Activated T-helper 1 cell treated with anti-CD3 and anti-CD28 coated beads, Interleukin-12 subunit alpha, Interleukin-12 subunit beta, Interleukin-2, Interleukin-4 antibody, amounts not matched to agents 30 ng/mL and 10 ng/mL and 1 ng/mL, durations not matched to agents 14 hours and 24 hours and 36 hours (primary cell): ENCODE measurements at places on chromosomes 12 and 14. TPM values are rescaled to one million over a fixed set of nuclear protein-coding genes. Genes with fewer than 3 reads are reported as not detected.

DNA sequence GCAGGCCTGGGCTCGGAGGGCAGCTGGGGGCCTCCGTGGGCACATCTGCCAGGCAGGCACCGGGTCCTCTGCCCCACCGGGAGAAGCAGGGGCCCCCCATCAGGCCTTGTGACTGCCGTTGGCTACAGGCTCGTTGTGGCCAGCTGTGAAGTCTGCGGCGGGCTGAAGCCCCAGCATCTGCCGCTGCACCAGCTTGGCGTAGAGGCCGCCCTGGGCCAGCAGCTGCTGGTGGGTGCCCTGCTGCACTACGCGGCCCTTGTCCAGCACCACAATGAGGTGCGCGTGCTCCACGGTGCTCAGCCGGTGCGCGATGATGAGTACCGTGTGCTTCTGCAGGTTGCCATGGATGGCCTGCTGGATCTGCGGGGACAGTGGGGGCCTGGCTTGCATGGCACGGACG lies 33.9 kb upstream of the VPS37B start:
- DNase-seq, result no peak

Gene RAD51AP1
- 34.1 and 39.4 TPM in 2 replicates for total RNA-seq

DNA sequence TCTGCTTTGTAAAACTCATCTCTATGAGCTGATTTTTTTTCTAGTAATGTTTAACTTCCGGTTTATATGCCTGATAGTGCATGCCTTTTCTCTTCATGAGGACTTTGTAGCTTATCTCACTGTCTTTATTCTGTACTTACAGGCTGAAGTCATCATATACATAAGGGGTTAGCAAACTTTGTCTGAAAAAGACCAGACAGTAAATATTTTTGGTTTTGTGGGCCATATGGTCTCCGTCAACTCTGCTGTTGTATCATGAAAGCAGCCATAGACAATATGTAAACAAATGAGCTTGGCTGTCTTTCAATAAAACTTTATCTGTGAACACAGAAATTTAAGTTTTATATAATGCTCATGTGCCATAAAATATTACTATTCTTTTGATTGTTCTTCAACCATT lies 172.1 kb downstream of the GXYLT1 start:
- no peak for DNase-seq

DNA sequence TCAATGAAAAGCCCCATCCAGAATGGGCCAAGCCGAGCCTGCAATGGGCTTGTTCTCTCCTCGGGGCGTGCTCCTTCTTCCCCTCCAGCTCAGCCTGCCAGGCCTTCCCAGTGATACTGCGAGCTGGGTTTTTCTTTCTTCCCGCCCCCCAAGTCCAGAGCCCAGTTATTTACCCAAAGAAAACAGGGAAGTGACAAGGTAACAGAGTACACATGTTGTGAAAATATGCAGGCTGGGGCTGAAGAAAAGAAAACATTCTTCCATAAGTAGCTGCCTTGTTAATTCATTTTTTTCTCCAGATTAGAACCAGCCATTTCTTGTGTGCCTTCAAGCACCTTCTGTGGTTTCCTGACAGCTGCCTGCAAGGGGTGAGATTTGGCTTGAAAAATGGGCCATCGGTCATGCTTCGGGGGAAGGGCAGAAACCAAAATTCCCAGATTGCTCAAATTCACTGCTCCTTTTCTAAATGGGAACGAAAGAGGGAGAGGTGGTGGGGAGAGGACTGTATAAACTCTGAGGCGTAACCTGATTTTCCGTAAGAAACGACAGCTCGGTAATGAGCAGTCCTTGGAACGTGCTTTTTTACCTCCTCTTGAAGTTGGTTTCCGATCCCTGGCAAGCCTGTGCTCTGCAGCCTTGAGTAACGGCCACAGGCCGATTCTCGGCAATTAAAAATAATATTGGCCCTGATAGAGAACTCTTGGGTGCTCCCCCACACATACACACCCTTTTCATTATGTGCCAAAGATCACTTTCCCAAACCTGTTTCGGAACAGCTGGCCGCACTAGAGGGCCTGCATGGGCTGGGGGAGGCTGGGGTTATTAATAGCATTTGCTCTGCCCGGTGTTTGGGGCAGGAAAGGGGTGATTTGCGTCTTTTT lies 229.4 kb downstream of the ZFP36L1 start:
- no peak for DNase-seq

- DNase-seq, result no peak
Measured at GRCh38 chr14:64968651-64969050, 3.5 kb downstream of the RAB15 start.

Gene ARMH4
- not detected in 2 replicates for total RNA-seq

DNA sequence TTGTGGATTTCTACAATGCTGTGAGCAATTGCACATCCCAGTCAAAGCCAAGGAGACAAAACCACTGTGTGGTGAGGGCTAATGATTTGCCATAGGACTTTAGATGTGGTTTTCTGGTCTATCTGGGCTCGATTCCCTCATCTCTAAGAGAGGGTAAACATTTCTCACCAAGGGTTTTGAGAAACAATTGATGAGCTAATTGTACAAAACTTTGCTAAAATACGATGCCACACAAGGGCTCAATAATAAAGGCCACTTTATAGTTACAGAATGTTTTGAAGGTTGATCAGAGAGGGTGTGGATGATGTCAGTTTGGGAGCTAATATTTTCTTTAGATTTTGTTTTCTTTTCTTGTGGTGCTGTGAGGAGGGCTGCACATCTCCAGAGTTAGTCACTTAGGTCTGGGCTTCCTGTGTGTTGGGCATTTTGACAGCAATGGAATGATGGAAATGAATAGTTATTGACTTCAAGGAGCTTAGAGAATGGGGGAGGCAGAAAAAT lies 60.8 kb upstream of the SLC38A4 start:
- DNase-seq, result no peak

GRCh38 chr12:70049596-70050360 lies 193.5 kb upstream of the CNOT2 start:
- DNase-seq, result peak; percentile 11

DNA sequence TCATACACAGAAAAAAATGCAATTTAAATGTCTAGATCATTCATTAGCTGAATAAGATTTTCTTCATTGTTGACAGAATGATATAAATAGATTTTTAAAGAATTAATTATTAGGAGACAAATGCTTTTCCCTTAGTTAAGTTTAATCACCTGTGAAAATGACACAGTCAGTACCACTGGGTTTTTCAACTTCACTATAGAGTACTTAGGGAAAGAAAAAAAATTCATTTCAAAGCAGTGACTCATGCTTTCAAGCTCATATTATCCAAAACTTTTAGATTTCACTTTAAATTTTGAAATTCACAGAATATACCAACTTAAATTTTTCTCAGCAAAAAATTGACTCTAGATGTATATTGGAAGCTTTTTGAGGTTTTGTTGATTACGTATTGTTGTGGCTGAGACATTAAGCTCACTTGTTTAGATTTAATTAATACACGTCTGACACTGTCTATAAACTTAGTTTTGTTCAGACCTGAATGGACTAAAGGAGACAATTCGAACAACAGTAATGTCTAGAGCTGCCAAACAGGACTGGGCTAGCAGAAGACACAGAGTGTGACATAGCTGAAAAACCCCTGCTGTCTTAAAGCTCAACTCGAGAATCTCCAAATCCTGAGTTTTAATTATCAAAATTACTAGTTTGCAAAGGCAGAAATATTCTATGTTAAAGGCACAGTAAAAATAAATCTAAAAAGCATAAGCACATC lies 1.6 kb downstream of the MGAT4C start:
- DNase-seq, result no peak

DNA sequence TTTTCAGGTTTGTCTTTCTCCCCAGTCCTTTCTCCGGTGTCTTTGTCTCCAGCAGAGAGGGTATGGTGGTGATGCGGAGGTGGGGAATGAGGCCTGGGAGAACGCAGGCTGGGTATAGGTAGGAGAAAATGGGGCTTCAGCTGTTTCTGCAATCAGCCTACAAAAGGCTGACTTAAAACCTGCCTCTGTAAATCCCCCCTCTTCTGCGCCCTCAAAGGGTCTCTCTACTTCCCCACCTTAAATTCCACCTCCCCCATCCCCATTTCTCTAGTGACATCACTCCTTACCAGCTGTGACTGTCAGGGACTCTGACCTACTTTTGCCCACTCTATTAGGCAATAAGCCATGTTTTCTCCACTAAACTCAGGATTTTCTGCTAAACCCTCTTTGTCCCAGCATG lies 8.1 kb upstream of the RIMKLB start:
- DNase-seq, result no peak

DNA sequence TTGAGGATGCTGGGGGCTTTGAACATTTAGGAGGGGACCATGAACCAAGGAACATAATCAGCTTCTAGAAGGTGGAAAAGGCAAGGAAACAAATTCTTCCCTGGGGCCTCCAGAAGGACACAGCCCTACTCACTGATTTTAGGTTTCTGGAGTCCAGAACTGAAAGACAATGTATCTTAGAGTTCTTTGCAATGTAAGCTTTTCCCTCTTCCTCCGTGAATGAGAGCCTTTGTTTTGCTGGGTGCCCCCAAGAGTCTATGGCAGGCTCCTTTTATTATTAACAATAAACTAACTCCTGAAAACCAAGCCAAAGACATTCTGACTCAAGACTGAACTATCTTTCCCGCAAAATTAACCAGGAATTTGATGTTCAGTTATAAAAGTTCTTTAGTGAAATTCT lies 204.1 kb downstream of the STXBP6 start:
- no peak for DNase-seq

DNA sequence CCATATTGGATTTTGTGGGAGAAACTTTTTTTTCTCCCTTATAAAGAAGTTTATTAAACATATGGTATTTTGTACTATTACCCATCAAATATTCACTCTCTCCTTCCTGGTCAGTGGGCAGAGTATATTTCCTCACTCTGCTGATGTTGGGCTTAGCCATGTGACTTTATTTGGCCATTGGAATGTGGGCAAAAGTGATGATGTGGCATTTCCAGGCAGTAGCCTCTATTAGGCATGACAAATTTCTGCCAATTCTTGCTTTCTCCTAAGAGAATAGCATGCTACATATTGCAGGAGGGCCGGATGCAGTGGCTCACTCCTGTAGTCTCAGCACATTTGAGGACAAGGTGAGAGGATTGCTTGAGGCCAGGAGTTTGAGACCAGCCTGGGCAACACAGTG lies 24.4 kb upstream of the WSCD2 start:
- no peak for DNase-seq

Gene SDR9C7
- not detected in 2 replicates for total RNA-seq

Gene HSPB8
- total RNA-seq, result not detected in 2 replicates

Gene KCNJ8
- total RNA-seq, result not detected in 2 replicates

DNA sequence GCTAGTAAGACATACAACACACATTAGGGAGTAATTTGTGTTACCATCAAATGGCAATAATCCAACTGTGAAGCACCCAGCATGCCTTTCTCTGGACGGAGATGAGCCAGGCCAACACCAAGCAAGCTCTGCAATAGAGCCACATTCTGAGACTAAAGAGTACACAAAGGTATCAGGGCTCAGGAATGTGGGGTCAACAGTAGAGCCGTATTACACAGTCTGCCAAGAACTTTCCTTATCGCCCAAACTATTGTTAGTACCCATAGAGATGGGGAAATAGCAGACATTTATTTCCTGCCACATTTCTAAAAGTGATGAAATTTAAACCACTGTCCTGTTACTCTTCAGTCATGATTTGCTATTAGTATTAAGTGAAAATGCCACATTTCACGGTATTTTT lies 113.7 kb downstream of the BMP4 start:
- DNase-seq, result no peak

GRCh38 chr12:31991815-31992214 lies 32.6 kb downstream of the RESF1 start:
- no peak for DNase-seq

Gene DPY19L2
- 0.22 and 0.36 TPM in 2 replicates for total RNA-seq

Gene ESPL1
- 61.2 and 68.4 TPM in 2 replicates for total RNA-seq

GRCh38 chr12:124298685-124299410 lies 4.0 kb downstream of the RFLNA start:
- DNase-seq, result no peak

Gene CMKLR1
- total RNA-seq, result not detected in 2 replicates

- no peak for DNase-seq
Measured at GRCh38 chr14:94451826-94452225, 774 bp downstream of the SERPINA11 start.

DNA sequence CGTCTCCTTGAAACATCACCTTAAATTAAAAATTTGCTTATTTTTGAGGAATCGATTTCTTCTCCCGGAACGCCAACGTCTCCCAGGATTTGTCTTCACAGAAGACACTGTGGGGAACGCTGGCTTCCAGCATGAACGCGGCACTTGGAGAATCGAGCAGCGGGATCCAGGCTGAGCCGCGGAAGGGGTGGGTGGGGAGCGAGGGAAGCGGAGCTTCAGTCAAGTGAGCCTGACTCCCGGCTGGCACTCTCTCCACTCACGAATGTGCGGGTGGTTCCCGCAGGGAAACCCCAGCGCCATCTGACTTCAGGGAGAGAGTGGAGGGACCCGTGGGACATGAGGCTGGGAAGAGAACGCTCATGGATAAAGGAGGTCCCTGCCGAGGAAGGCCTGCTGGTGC lies 506.0 kb upstream of the TMEM132C start:
- no peak for DNase-seq

- DNase-seq, result no peak
Measured at GRCh38 chr12:11753150-11753499, 103.7 kb downstream of the ETV6 start.

DNA sequence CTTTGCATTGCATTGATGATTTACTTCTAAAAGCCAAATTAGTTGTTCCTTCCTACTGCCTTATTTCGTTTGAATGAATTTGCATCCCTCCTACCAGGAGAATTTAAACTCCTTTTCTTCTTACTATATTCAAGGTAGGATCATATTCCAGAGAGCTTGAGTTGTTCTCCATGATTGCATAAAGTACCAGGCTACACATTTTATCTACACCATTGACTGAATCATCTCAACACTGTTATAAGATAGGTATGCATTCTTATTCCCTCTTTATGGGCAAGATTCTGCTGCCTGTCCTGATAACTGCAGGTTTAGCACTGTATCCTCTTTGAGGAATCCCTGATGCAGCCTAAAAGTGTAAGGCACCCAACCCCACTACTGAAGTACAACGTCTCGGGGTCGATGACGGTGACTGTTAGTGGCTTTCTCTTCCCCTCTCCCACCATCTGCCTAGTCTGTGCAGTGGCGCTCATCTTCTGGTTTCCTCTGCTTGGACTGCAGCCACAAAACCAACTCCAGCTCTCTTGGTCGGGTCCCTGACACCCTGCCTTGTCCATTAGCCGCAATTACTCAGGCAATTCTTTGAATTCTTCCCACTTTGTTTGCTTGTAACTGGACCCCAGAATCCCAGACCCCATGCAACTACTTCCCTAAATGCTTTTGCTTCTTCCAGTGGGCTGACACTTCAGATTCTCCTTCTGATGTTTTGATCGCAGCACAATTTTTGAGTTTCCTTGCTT lies 44.4 kb upstream of the STXBP6 start:
- DNase-seq, result no peak

Gene ANO4
- not detected in 2 replicates for total RNA-seq

Gene WNT1
- total RNA-seq, result 0.21 and 0.24 TPM in 2 replicates

DNA sequence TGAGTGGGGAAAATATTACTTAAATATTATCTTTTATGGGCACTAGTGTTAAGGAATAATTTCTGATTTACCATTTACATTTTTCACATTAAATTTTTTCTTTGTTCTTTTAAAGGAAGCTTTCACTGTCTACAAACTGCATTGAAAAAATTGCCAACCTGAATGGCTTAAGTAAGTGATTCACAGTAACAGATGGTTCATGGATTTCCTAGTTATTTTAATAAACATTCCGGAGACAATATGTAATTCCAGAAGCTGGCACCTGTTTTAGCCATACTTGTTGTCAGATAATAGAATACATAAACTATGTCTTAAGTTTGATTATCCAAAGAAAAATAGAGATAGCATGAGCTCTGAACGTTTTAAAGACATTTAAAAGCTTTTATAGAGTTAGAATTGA lies 17.1 kb downstream of the DNAL1 start:
- DNase-seq, result no peak
